ENCODE measurements at places on chromosomes 12 and 14. TPM values are rescaled to one million over a fixed set of nuclear protein-coding genes. Genes with fewer than 3 reads are reported as not detected.
A peak's percentile ranks its signal among the peaks of the same experiment; 100 is the strongest.

HSP90AA1 gene
- 653 TPM for total RNA-seq

GRCh38 chr14:77025744-77026165 is 2.8 kb downstream of the IRF2BPL start:
- H3K27ac ChIP-seq = no peak overlapping the region
- H3K36me3 ChIP-seq = no peaks in the 10 kb centered on the region
- H3K4me1 ChIP-seq = peaks cover 64% of the 10 kb centered on the region
- H3K4me3 ChIP-seq = peak overlapping the region; percentile 71

DNA sequence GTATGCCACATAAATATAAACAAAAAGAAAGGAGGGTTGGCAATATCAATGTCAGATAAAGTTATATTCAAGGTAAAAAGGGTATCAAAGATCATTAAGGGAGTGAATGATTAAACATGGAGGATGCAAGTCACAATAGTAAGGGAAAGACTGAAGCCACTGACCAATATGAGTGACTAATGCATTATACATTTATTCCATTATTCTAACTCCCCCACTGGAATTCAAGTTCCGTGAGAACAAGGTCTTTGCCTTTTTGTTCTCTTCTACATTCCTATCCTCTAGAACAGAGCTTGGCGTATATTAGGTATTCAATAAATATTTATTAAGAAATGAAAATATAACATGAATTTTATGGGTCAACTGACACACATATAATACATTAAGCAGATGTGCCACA is 30.7 kb downstream of the MAP4K5 start:
- H3K27ac ChIP-seq = no peak overlapping the region
- H3K27me3 ChIP-seq = no peaks in the 10 kb centered on the region
- no peaks in the 10 kb centered on the region for H3K4me1 ChIP-seq
- no peak for DNase-seq
- no peak overlapping the region for H3K4me3 ChIP-seq

AHNAK2 gene
- total RNA-seq = not detected

ACRBP gene
- total RNA-seq = 13.7 TPM

GRCh38 chr12:105939181-105939721 is 199.5 kb downstream of the NUAK1 start:
- no peaks in the 10 kb centered on the region for H3K4me1 ChIP-seq
- H3K27ac ChIP-seq = no peak overlapping the region
- H3K27me3 ChIP-seq = no peaks in the 10 kb centered on the region
- H3K4me3 ChIP-seq = no peak overlapping the region
- no peaks in the 10 kb centered on the region for H3K36me3 ChIP-seq

DNA sequence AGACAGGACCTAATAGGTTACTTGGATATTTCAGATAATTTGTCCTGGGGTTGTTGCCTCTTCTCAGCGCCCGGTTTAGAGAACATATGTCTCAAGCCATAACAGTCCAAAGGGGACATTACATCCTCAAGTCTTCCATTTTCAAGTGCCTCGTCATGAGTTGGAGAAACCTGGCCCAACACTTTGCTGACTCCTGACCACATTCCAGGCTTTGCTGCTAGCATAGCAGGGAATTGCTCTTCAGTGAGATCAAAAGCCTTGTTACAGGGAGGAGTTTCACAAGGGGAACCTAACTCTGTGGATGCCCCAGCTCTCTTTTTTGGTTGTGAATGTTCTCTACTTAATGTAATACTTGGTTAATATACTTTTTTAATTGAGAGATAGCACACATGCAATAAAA is 8.2 kb upstream of the MMP19 start:
- H3K4me1 ChIP-seq = no peaks in the 10 kb centered on the region
- no peak overlapping the region for H3K4me3 ChIP-seq
- no peak overlapping the region for H3K27ac ChIP-seq
- no peak for DNase-seq
- H3K27me3 ChIP-seq = peaks cover 12% of the 10 kb centered on the region

DNA sequence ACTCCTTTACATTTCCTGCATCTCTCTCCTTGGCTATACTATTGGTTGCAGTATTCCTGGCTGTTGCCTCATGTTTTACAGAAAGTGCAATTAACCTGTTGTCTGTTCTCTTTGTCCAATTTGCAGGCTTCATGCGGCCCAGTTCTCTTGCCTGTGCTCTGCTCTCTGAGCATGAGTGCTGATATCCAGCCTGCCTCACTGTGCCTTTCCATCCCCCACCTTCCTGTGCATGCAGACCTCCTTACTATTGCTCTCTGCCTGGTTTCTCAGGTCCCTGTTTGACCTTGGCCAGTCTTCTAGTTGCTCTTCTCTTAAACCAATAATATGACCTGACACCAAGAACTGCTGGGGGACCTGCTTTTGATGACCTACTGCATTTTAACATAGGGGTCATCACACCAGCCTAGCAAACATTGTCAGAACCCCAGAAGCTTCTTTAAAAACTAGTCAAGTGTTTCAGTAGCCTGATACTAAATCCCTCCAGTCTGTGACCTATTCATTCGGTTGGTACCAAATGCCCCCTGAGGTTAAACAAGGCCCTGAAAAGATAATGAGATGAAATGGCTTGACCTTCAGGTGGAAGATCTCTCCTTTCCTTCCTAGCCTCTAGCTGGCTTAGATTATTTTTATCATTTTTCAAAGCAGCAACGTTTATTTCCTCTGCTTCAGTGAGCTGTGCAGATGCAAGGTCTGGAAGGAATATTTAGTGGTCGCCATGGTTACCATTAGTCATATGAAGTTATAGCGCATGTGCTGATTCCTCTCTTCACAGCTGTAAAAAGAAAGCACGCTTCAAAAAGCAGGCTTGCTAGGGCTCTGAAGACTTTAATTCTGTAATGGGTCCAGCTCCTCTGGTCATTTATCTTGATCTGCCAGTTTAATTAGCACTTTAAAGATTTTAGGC is 216.5 kb downstream of the PHLDA1 start:
- no peaks in the 10 kb centered on the region for H3K36me3 ChIP-seq
- DNase-seq = peak; percentile 55
- H3K4me1 ChIP-seq = peaks cover 10% of the 10 kb centered on the region
- no peak overlapping the region for H3K4me3 ChIP-seq
- H3K27me3 ChIP-seq = no peaks in the 10 kb centered on the region

DNA sequence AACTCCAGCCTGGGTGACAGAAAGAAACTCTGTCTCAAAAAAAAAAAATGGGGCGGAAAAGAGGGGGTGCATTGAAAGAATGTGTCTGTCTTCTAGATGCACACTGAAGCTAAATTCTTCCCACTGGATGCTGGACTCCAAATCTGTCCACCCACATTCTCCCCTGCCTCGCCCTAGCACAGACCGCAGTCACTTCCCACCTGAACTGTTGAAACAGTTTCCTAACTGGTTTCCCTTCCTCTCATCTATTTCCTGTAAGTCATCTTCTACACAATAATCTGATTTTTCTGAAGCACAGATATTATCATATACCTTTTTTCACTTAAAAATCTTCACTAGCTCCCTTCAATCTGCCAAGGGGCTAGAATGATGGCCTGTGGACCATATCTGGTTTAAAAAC is 1.5 kb upstream of the HCAR1 start:
- DNase-seq = no peak
- H3K36me3 ChIP-seq = no peaks in the 10 kb centered on the region
- no peaks in the 10 kb centered on the region for H3K27me3 ChIP-seq
- H3K4me3 ChIP-seq = no peak overlapping the region

HOXC6 gene
- total RNA-seq = not detected

DNA sequence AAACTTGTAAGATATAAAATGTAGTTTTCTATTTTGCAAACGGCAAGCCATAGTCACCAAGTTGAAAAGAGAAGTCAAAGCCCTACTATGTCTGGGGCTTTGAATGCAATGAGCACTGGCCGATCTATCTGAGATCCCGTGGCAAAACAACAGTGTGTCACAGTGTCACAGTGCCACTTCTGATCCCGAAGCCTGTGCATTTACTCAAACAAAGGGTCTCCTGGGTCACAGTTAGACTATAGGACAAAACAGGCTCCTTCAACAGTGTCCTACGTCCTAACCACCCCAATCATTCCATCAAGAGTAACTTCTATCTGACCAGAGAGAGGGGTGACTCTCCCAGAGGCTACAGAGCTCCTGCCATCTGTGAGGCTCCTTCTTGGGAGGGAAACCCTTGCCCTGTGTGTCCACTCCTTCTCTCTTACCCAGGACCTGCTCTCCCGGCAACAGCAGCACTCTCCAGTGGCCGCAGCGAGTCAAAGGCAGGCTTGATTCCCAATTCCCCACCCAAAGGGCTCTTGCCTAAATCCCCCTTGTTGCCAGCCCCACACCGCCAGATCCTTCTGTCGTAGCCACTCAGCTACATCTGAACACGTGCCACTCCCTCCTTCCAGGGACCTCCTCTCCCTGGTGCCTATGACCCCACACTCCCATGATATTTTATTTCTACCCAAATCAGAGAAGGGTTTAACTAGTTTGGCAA is 14.0 kb upstream of the SELPLG start:
- H3K27me3 ChIP-seq = no peaks in the 10 kb centered on the region
- DNase-seq = no peak
- H3K27ac ChIP-seq = no peak overlapping the region
- H3K36me3 ChIP-seq = no peaks in the 10 kb centered on the region
- H3K4me1 ChIP-seq = peaks cover 6% of the 10 kb centered on the region
- no peak overlapping the region for H3K4me3 ChIP-seq

DNA sequence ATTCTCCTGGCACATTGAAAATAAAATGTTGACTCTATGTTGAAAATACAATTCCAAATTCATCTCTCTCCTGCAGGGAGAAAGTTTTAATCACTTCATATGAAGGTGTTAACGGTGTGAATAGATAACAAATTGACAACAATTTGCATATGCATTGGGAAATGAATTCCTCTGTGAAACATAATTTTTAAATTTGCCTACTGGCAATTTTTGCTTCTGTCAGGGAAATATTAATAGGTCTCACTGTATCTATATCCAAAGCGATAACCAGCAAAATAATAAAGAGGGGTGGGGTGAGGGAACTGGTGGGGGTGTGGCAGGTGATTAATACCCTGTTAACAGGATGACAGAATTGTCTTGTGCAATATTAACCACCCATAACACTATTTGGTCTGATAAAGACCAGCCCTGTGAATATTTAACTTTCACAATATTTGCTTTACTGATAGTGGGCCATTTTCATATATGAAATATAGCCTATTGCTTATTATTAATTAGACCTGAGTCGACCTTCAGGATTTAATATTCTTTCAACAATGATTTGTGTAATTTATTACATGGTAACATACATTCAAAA is 239.0 kb upstream of the SSTR1 start:
- H3K36me3 ChIP-seq = no peaks in the 10 kb centered on the region
- DNase-seq = no peak
- H3K4me3 ChIP-seq = no peak overlapping the region
- no peak overlapping the region for H3K27ac ChIP-seq
